ENCODE measurements at places on chromosomes 7 and 10. TPM values are rescaled to one million over a fixed set of nuclear protein-coding genes. Genes with fewer than 3 reads are reported as not detected.

DNA sequence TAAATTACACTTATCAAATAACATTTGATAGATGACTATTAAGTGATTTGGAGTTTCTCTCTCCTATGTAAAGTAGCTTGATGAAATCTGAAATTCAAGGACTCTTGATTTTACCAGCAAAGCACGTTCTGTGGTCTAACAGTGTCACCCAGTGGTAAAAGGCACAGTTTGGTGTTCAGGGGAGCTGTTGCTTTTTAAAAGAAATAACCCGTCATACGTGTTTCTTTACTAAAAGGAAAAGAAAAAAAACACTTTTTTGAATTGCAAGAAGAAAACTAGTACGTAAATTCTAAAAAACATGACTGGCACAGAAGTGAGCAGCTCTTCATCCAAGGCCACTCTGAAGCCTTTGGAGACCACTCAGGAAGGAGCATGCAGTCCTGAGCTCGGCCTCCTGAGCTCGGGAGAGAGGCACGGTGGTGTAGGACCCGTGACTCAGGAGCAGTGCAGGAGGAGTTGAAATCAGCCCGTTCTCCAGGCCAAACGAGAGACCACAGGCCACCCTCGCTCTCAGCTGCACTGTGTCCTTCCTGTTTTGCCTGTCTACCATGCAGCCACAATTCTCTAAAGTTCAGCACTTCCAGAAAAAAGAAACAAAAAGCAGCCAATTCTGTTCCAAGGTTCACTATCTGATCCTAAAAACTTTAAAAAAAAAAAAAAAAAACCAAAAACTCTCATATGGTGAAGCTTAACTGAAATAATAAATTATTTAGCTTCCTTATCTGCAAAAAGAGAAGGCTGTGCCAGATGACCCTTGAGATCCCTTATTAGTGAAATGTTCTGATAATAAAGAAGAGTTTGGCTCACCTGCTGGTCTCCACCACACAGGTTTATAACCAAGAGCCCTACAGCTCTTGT, 212.6 kb upstream of the FRMD4A start:
- no peak overlapping the region for H3K27ac ChIP-seq
- no peaks in the 10 kb centered on the region for H3K27me3 ChIP-seq

- no peak overlapping the region for H3K4me3 ChIP-seq
- no peaks in the 10 kb centered on the region for H3K36me3 ChIP-seq
- H3K27ac ChIP-seq, result no peak overlapping the region
- no peak for DNase-seq
Measured at GRCh38 chr10:118913825-118914224, 115.7 kb upstream of the NANOS1 start.

DNA sequence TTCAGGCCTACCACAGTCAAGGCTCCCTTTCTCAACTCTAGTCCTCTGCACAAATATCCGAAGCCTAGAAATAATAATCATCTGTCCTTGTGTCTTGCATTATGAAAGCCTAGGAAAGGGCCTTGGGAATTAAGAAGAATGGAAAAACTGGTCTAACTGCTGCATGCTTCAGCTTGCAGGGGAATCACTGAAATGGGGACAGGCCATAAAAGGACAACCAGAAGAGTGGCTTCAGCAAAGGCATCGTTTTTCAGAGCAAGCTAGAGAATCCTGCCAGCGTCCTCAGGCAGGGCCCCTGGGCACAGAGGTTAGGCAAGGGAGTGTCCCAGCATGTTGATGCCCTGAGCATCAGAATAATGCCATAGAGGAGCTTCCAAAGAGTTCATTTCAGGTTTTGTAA, 13.2 kb downstream of the ERVW-1 start:
- H3K27me3 ChIP-seq, result no peaks in the 10 kb centered on the region
- H3K4me1 ChIP-seq, result no peaks in the 10 kb centered on the region
- no peak overlapping the region for H3K4me3 ChIP-seq
- H3K27ac ChIP-seq, result no peak overlapping the region

- DNase-seq, result no peak
- no peak overlapping the region for H3K4me3 ChIP-seq
- no peaks in the 10 kb centered on the region for H3K27me3 ChIP-seq
- H3K27ac ChIP-seq, result no peak overlapping the region
- no peaks in the 10 kb centered on the region for H3K36me3 ChIP-seq
- peaks cover 10% of the 10 kb centered on the region for H3K4me1 ChIP-seq
Measured at GRCh38 chr10:114334301-114334700, 70.0 kb downstream of the AFAP1L2 start.

DNA sequence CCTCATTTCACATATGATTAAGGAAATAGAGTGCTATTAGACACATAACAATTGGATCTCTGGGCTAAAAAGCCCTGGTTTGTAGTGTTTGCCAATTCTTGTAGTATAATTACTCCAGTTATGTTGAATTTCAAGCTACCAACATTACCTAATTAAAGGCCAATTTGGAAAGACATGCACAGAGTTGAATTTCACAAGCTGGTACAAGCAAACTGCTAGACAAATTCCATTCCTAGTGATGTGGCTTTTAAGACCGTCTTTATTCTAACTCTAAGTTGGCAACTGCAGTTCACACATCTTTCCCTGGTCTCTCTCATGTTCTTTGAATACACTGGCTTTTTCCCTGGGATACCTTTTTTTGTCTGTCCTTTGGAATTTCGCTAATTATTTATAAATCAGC, 384.1 kb upstream of the CNTNAP2 start:
- no peaks in the 10 kb centered on the region for H3K4me1 ChIP-seq
- H3K27me3 ChIP-seq, result no peaks in the 10 kb centered on the region
- DNase-seq, result no peak
- H3K4me3 ChIP-seq, result no peak overlapping the region
- no peak overlapping the region for H3K27ac ChIP-seq
- no peaks in the 10 kb centered on the region for H3K36me3 ChIP-seq

ZNF783 gene
- total RNA-seq, result 10.3 TPM

- no peak overlapping the region for H3K27ac ChIP-seq
- no peaks in the 10 kb centered on the region for H3K36me3 ChIP-seq
- H3K4me1 ChIP-seq, result no peaks in the 10 kb centered on the region
- H3K4me3 ChIP-seq, result no peak overlapping the region
- no peak for DNase-seq
Measured at GRCh38 chr7:26340476-26341018, 48.9 kb downstream of the SNX10 start.

DNA sequence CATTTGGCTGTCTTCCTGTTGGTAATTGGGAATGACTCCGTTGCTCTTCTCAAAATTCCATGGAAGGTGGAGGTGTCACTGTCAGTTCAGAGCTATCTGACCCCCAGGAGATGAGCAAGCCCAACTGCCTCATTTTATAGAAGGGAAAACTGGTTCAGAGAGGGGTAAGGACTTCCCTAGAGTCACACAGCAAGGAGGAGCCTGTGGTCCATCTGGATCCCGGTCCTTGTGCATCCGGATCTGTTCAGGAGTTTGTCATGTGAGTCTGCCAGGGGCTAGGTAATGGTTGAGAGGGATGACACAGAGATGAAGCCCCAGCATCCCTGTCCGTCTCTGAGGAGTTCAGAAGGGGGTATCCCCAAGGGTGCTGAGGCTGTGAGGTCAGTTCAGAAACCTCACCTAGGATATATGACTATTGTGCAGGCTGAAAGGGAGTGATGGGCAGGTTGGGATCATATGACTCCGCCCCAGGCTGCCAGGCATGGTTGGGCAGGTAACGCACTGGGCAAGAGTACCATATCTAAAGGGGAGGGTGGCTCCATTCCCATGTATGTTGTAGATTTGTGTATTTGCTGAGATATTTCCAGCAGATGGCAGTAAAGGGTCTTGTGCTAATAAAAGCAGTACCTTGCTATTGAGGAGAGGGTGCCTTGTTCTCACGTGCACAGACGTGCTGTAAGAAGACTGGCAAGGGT, 16.0 kb upstream of the SLC29A3 start:
- H3K4me3 ChIP-seq, result no peak overlapping the region
- no peak for DNase-seq
- H3K27ac ChIP-seq, result no peak overlapping the region
- no peaks in the 10 kb centered on the region for H3K4me1 ChIP-seq

ZNF32 gene
- total RNA-seq, result 108 TPM

GRCh38 chr7:100545360-100546128, 6.5 kb downstream of the AGFG2 start:
- H3K27me3 ChIP-seq, result no peaks in the 10 kb centered on the region
- peaks cover 17% of the 10 kb centered on the region for H3K36me3 ChIP-seq
- H3K4me1 ChIP-seq, result no peaks in the 10 kb centered on the region
- peak; percentile 88 for DNase-seq
- no peak overlapping the region for H3K4me3 ChIP-seq

DNA sequence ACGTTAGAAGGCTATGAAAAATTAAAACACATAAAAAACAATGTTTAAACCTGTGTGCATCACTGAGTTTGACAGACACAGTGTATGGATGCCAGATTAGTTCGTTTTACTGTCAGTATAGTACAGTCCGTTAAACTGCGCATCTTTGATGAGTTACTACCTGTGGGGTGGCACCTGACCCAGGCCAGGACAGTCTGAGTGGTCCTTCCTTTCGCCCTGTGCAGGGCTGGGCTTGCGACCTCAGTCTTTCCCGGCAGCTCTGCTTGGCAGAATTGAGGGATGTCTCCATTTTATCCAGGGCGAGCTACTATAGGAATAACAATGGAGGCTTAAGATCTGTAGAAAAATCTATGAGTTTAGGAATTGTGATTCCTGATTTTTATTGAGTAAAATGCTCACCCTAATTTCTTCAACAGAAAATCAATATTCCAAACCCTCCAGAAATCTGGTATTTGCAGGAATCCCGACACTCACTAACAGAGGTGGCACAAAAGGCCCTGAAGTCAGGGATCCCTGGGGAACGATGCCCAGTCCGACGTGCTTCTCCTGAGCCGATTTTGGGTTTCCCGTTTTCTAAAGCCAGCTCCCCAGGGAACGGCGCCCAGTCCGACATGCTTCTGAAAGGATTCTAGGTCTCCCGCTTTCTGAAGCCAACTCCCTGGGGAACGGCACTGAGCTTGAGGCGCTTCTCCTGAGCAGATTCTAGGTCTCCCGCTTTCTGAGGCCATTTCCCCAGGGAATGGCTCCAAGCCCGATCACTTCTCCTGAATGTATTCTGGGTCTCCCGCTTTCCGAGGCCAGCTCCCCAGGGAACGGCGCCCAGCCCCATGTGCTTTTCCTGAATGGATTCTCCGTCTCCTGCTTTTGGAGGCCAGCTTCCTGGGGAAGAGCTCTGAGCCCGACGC, 377.6 kb downstream of the DNAJB6 start:
- no peaks in the 10 kb centered on the region for H3K36me3 ChIP-seq
- no peak overlapping the region for H3K27ac ChIP-seq
- DNase-seq, result peak; percentile 36
- H3K4me1 ChIP-seq, result no peaks in the 10 kb centered on the region

DNA sequence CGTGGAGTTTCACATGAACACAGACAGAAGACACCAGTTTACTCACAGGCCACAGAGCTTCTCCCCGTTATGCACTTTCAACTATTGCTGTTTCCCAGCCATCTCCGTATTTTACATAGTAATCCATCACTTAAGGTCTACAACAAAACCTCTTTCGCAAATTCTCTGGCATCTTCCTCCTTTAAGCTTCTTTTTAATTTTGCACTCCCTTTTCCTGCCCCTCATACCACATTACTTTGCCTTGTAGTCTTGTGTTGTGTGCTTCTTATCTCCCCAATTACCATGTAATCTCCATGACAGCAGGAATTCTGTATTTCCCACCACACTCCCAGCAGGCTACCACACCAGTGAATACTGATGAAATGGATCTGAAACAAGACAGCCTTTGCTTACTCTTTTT, 87.3 kb downstream of the ODAD2 start:
- H3K27ac ChIP-seq, result no peak overlapping the region
- no peaks in the 10 kb centered on the region for H3K4me1 ChIP-seq
- no peaks in the 10 kb centered on the region for H3K27me3 ChIP-seq
- no peak for DNase-seq

- no peak overlapping the region for H3K27ac ChIP-seq
- H3K4me1 ChIP-seq, result no peaks in the 10 kb centered on the region
- H3K36me3 ChIP-seq, result no peaks in the 10 kb centered on the region
- DNase-seq, result no peak
- H3K27me3 ChIP-seq, result no peaks in the 10 kb centered on the region
Measured at GRCh38 chr7:15845461-15845860, 159.0 kb upstream of the MEOX2 start.

GRCh38 chr10:1398626-1399410, 338.5 kb downstream of the ADARB2 start:
- no peak overlapping the region for H3K27ac ChIP-seq
- DNase-seq, result no peak
- no peaks in the 10 kb centered on the region for H3K27me3 ChIP-seq

HOXA6 gene
- total RNA-seq, result 10.0 TPM

- no peak overlapping the region for H3K27ac ChIP-seq
- peaks cover 53% of the 10 kb centered on the region for H3K36me3 ChIP-seq
- H3K4me1 ChIP-seq, result no peaks in the 10 kb centered on the region
- H3K27me3 ChIP-seq, result no peaks in the 10 kb centered on the region
- no peak overlapping the region for H3K4me3 ChIP-seq
Measured at GRCh38 chr10:95644901-95645300, 11.6 kb downstream of the ALDH18A1 start.

OGDHL gene
- 3.2 TPM for total RNA-seq

GRCh38 chr10:49329146-49329505, 30.2 kb downstream of the C10orf71 start:
- H3K27ac ChIP-seq, result no peak overlapping the region
- no peaks in the 10 kb centered on the region for H3K4me1 ChIP-seq
- H3K27me3 ChIP-seq, result no peaks in the 10 kb centered on the region
- DNase-seq, result no peak
- no peak overlapping the region for H3K4me3 ChIP-seq

GRCh38 chr10:96450529-96451207, 63.1 kb downstream of the TLL2 start:
- no peaks in the 10 kb centered on the region for H3K36me3 ChIP-seq
- no peaks in the 10 kb centered on the region for H3K27me3 ChIP-seq
- H3K4me3 ChIP-seq, result no peak overlapping the region
- H3K4me1 ChIP-seq, result no peaks in the 10 kb centered on the region
- no peak for DNase-seq
- H3K27ac ChIP-seq, result no peak overlapping the region

DNA sequence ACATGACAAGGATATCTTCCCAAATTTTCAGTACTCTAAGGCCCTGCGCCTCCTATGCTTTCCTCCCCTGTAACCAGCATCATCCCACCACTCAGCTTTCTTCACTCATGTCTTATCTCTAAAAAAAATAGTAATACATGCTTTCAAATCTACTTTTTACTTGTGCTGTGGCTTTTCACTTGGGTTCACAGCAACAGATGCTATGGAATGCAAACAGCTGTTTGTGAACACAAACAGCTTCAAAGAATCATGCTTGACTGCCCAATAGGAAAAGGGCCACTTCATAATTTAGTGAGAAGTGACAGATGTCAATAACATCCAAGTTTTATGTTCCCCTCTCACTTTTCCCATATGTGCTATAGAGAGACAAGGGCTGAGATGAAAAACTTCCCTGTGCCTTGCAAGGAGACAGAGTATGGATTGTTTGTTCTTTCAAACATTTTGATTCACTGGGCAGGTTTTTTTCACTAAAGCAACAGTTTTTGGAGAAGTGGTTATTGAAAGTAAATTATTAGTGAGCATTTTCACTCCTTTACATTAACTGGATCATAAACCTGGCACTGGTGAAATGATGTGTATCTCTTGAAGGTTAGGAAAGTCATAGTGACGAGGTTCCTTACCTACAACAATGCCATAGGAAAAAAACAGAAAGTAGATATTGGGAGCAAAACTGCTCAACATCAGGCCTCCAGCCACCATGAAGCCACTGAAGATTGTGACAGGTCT, 37.3 kb downstream of the SLC16A9 start:
- H3K27me3 ChIP-seq, result no peaks in the 10 kb centered on the region
- no peak overlapping the region for H3K27ac ChIP-seq
- H3K4me1 ChIP-seq, result no peaks in the 10 kb centered on the region
- H3K4me3 ChIP-seq, result no peak overlapping the region

HOXA3 gene
- 4.9 TPM for total RNA-seq
